Daoy (cell line): ENCODE measurements at places on chromosomes 6 and 20. TPM values are rescaled to one million over a fixed set of nuclear protein-coding genes. Genes with fewer than 3 reads are reported as not detected.

The GSTA2 gene
- total RNA-seq: not detected in 2 replicates

The DEF6 gene
- total RNA-seq: 20.0 and 23.6 TPM in 2 replicates

The APCDD1L gene
- total RNA-seq: 2.8 and 3.2 TPM in 2 replicates

The MLIP gene
- not detected in 2 replicates for total RNA-seq

The SPDEF gene
- total RNA-seq: not detected in 2 replicates

The ADGB gene
- 1.4 TPM in 1 of 2 replicates, not detected in the other for total RNA-seq

DNA sequence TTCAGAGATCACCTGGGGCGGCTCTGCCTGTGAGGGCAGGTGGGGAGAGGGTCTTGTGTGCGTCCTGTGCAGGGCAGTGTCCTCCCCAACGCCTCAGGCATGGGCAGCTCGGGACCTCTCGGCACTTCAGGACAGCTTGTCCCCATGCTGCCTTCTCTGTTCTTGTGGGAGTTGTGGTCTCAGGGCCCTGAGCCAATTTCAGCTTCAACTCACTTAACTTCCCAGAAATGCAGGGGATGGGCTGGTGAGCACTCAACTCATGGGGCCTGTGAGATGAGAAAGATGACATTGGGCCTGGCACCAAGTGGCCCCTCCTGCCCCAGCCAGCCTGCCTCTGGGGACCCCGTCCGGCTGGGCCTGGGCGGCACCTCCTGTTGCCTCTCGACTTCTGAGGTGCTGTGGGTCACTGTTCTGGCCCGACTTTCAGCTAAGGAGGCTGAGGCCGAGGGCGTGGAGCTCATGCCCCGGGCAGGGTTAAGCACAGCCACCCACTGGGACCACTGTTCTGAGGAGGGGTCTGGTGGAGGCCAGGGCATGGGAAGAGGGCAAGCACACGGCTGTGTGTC is 6.7 kb downstream of the RGS19 start:
- DNase-seq: no peak

GRCh38 chr6:2952557-2953095 is 18.7 kb downstream of the SERPINB6 start:
- peak; percentile 72 for DNase-seq

DNA sequence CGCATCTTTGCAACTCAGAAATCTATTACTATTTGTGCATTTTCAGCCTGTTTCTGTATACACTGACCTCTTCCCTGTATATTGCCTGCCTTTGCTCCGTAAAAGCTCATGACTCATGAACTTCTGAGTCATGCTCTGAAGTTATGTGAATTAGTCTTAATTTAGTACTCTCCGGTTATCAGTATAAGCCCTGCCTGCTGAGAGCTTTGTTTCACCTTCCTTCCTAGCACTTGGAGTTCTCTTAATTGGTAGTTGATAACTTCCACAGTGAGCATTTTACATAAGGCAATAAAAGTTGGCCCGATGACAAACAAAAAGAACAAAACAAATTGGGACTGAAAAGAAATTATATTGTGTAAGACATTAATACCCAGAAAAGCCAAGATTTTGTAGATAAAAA is 231.4 kb downstream of the GJA1 start:
- peak; percentile 79 for DNase-seq

- no peak for DNase-seq
These were observed 3.8 kb downstream of the EZR start for GRCh38 chr6:158815379-158815724.

DNA sequence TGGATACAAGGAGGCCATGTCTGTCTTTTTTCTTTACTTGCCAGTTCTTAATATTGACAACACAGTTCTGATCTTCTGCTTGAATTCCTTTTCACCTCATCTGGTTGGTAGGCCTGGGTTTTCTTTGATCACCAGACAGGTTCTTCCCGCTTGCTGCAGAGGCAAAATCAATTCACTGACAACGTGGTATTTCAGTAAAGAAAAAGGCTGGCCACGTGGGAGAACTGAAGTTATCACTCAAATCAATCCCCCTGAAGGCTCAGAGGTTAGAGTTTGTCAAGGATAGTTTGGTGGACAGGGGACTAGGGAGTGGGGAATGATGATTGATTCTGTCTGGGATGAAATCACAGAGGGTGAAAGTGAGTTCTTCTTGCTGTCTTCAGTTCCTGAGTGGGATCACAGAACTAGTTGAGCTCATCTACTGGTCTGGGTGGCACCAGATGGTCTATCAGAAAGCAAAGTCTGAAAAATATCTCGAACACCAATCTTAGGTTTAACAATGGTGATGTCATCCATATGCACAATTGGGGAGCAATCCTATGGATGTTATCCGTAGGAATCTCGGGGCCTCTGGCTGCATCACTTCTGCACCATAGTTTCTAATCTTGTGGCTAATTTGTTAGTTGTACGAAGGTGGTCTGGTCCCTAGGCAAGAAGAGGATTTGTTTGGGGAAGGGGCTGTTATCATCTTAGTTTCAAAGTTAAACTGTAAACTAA is 37.3 kb upstream of the OLIG3 start:
- no peak for DNase-seq

DNA sequence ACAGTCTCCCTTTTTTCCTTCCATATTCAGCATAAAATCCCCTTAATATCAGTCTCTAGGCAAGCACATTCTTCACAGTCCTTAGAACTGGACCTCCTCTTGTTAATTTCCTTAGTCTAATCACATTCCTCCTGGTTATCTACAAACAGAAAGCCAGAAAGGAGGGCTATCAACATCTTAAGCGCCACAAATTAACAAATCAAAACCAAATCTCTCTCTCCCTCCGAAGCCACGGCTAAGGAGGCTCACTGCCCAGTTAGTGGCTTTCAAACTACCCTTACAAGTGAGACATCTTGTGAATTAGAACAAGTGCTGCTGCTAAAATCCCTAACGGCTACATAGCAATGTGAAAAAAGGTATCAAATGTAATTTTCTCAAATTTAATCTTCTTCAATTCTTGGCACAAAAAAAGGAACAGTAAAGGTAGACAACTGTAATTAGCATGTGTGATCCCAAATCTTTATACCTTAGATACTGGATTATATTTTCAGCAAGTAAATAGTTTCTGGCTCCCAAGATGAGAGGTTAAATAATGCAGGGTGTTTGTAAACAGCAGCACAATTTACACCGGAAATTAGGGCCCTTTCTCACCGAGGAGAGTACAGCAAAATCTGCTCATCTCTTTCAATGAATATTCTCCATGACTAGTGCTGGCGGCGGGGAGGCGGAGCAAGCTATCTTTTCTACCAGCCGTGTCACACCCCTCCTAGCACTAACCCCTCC is 1.4 kb upstream of the TRIM39 start:
- DNase-seq: peak; percentile 81

DNA sequence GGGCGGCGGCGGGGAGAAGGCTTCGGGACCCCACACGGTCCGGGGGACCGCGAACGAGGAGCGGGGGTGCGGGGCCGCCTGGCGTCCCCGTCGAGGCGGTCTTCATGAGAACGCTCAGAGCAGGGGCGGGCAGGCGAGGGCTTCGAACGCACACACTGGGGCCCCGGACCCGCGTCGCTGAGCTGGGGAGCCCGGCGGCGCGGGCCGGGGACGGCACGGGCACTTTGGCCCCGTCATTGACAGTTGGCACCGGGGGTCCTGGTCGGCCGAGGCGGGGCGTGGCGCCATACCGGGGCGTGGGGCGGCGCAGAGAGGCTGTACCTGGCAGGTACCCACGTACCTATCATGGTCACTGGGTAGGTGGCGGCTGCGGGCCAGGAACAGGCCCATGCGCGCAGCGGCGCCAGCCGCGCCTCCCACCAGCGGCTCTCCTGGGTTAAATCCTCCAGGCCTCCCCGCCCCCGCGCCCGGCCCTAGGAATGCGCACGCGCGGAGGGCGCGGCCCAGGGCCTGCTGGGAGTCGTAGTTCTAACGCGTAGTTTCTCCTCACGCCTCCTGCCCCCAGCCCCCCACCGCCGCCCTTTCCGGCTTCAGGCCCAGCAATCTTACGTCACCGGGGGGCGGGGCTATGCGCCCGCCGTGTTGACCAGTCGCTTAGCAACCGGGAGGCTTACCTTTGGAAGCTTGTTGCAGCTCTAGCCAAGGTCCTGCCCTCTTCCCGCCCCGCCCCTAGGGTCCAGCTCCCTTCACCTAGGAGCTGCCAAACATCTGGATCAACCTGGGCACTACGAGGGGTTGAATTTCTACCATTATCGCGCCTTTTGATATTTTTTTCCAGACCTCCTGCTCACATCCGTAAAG is at the start of the genes PACRG and PRKN:
Gene PACRG, plus strand, starts transcription at position 653 of the 861 bp plus-strand sequence.
Gene PRKN, minus strand, starts transcription at position 445 of the 861 bp plus-strand sequence.
- peak; percentile 99 for DNase-seq

- DNase-seq: no peak
These were observed 11.6 kb downstream of the MAP3K7 start for GRCh38 chr6:90575267-90575666.

- no peak for DNase-seq
These were observed 18.2 kb downstream of the PPARD start for GRCh38 chr6:35360349-35361138.

DNA sequence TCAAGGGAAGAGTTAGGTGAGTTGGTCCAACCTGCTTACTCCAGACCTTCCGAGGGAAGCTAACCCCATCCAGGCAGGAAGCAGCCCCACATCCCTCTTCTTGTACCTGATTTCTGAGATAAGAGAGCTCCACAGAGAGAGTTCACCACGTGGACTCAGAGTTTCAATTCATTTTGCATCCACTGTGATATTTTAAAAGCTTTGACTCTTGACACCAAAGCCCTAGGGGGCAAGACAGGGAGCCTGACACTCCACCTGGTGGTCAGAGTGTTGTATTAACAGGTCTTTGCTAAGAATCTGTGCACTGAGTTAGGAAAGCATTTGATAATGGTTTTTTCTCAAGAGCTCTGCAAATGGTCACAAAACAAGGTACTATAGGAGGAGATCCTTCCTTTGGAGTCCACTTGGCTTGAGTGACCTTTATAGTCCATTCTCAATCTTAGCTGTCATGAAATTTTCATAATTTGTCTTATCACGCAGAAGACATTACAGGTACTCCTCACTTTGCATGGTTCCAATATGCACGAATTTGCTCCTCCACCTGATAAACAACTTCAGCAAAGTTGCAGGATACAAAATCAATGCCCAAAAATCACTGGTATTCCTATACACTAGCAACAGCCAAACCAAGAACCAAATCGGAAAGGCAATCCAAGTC is 56.2 kb upstream of the RIPOR2 start:
- DNase-seq: peak; percentile 55

GRCh38 chr6:16670617-16671051 is 90.6 kb downstream of the ATXN1 start:
- no peak for DNase-seq

DNA sequence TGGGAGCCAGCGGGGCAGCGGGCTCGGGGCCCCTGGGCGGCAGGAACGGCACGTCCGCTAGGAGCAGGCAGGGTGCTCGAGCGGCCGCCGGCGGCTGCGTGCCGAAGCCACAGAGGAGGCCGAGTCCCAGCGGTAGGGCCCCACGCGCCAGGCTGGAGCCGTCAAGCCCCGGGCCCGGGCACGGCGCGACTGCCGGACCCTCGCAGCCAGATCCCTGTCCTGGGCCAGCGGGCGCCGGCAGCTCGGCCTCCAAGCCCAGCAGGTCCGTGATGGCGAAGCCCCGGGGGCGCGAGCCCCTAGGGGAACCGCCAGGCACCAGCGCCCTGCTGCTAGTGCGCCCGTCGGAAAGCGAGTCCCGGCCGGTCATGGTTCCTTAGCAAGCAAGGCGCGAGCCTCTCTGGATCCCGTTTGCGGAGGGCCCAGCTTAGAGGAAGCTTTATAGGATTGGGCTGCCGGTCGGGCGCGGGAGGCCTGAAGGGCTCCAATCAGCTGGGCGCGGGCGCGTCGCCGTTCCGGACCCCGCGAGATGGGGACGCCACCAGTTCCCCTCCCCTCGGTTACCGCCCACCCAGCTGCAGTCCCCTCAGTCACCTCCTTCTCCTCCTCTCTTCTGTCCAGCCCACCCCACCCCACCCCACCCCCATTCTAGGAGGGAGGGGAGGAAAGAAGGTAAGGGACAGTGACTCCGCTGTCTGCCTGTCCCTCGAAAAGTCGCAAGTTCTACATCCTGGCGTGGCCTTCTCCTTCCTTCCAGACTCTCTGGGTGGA is at the start of gene VSX1:
Gene VSX1, minus strand, starts transcription at position 412 of the 768 bp plus-strand sequence. Its CDS starts 45 bp downstream, at position 367.
- no peak for DNase-seq

DNA sequence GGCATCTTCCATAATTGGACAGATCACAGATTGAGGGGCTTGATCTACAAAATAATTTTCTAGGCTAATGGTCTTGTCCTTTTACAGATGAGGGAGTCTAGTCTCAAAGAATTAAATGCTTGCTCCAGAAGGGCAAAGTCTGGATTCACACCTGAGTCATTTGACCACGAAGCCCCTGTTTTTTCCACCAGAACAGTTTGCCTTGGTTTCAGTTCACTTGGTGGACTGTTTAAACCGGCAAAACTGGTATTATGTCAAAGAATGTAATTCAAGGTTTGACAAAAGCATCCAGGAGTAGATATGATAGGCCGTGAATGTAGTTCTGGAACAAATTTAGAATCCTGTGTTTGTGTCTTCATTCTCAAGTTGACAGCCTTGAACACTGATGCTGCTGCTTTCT is 3.3 kb downstream of the MYO6 start:
- DNase-seq: peak; percentile 27

GRCh38 chr6:71457929-71458328 is 169.3 kb downstream of the OGFRL1 start:
- no peak for DNase-seq

DNA sequence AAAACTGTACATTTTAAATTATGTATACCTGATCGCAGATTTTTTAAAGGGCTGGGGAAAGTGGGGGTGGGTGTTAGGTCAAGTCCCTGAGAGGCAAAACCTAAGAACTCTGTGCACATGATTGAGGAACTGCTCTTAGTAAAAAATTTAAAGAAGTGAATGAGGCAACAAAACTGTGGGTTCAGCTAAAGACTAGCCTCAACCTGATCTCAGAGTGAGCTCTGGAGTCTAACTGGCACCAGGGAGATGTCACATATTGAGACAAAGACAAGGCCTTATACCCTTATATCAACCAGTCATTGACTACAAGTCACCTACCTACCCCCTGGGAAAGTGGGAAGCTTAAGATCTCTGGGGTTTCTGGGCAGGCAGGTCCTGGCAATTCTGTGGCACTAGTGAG is 27.4 kb upstream of the RUNX2 start:
- no peak for DNase-seq

- DNase-seq: no peak
These were observed 414.9 kb downstream of the KIF16B start for GRCh38 chr20:16158090-16158975.

GRCh38 chr6:1906609-1907008 is 296.9 kb downstream of the FOXC1 start:
- DNase-seq: no peak

- no peak for DNase-seq
These were observed 8.5 kb downstream of the ZBP1 start for GRCh38 chr20:57611586-57612311.

- DNase-seq: peak; percentile 58
These were observed 65.2 kb downstream of the CDS2 start for GRCh38 chr20:5191829-5192569.

DNA sequence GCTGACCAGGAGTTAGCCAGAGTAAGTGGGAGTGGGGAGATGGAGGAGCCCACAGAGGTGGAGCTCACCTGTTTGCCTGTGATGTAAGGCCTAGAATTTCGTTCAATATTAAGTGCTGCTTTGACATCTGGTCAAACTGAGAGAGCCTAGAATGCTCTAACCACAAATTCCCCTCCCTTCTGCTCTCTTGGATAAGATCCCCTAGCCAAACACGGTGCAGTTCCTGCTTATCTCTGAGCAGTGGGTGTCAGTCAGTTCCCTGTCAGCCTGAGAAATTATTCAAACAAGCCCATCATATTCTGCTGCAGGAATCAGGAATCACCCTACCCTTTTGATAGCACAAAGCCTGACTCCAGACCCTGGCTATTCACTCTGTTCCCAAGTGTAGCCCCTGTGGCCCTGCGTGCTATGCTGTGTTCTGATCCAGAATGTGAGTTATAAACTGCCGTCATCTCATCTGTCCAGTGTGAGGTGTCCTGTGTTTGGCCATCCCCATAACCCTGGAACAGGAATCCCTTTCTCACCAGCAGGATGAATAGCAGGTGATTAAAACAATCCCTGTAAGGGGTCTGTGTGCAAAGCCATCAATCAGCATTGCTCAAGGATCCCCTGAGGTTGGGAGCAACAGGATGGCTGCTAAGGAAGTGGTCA is 31.8 kb upstream of the ZNF133 start:
- DNase-seq: no peak
